ENCODE measurements at places on chromosomes 7 and 10.

DNA sequence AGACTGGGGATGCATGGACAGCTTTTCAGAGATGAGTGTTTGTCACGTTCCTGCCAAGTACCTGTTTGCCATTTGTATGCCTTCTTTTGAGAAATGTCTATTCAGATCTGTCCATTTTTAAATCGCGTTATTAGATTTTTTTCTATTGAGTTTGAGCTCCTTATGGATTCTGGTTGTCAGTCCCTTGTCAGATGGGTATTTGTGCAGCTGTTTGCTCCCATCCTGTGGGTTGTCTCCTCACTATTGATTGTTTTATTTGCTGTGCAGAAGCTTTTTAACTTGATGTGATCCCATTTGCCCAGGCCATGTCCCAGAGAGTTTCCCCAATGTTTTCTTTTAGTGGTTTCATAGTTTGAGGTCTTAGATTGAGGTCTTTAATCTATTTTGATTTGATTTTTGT is 5.5 kb upstream of the PRKAR1B start:
- no peak for DNase-seq

DNA sequence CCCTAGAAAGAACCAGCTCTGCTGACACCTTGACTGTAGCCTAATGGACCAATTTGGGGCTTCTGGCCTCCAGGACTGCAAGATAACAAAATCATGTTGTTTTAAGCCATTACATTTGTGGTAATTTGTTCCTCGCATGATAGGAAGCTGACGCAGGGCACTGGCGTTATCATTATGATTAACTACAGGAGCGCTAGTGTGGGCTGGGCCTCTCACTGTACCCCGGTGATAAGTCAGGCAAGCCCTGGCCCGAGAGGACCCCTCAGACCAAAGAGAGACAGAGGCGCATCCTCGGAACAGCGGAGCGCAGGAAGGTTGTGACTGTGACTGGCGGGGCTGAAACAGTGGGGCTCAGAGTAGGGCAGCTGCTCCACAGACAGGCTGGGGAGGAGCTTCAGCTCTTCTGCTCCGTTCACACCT is 150.3 kb upstream of the CHST15 start:
- no peak for DNase-seq

GRCh38 chr7:110544194-110544593 is 546.7 kb upstream of the LRRN3 start:
- no peak for DNase-seq

DNA sequence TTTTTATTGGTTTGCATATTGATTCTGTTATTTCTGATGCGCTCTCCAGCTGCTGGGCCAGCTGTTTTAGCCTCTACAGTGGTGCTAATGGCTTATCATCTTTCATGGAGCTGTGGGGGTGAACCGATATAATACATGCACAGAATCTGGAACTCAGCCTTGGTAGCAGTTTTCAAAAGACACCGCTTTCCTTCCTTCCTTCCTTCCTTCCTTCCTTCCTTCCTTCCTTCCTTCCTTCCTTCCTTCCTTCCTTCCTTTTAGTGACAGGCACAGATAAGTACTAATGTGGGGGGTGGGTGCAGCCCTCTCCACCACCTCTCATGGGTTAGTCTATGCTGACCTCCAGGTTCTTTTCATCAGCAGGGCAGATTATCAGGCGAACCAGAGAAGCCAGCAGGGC is 31.9 kb upstream of the C10orf53 start:
- DNase-seq = no peak

DNA sequence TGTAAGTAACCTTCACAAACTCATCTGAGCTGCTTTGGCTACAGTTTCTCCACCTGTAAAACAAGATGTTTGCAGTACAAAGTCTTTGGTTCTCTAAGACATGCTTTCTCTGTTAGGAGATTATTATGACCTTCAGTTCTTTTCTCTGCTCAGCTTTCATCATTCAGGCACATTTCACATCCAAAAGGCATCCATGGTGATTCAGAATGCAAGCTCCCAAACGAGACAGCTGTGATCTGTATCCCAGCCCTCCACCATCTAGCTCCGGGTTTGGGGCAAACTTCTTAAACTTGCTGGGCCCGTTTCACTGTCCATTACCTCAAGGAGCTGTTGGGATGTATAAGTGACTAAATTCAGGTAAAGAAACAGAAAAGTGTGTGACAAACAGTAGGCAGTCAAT is 95.8 kb upstream of the COL1A2 start:
- DNase-seq = no peak

DNA sequence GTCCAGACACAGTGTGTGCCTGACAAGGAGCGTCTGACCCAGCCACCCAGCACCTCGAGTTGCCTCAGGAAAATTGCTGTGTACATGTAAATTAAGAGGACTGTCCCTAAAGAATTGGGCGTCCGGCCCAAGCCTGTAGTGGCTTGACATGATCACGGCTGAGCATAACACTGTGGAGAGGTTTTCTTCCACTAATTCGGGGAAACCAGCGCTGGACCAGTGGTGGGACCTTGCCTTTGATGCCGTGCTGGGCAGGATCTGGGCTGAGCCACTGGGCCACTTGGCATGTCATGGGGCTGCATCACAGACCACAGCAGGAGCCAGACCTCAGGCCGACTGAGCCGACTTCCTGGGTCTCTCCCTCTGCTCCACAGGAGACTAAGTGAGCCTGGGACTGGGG is 282.5 kb downstream of the GLRX3 start:
- no peak for DNase-seq

DNA sequence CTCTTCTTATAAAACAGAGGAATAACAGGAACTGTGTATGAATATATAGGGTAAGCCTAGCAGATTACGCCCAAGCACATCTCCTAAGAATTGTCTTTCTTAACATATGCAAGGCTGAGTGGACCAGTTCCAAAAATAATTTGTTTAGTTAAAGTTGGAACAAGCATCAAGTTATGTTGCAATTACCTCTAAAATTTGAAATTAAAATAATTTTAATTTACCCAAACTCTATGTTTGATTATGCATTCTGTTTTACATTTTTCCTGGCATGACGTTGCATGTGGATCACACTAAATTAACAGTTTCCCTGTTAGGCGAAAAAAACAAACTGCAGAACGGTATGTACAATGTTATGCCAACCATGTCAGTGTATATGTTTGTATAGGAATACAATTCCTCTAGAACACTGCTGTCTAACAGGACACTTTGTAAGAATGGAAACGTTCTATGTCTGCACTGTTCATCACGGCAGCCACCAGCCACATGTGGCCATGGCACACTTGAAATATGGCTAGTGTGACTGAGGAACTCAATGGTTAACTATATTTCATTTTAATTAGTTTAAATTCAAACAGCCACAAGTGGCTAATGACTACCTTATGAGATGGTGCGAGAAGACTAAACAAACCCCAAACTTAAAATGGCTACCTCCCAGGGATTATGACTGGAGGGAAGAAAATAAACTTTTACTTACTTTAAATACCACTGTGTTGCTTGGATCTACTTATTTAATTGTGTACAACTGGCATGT is 281.1 kb upstream of the KLF14 start:
- no peak for DNase-seq

DNA sequence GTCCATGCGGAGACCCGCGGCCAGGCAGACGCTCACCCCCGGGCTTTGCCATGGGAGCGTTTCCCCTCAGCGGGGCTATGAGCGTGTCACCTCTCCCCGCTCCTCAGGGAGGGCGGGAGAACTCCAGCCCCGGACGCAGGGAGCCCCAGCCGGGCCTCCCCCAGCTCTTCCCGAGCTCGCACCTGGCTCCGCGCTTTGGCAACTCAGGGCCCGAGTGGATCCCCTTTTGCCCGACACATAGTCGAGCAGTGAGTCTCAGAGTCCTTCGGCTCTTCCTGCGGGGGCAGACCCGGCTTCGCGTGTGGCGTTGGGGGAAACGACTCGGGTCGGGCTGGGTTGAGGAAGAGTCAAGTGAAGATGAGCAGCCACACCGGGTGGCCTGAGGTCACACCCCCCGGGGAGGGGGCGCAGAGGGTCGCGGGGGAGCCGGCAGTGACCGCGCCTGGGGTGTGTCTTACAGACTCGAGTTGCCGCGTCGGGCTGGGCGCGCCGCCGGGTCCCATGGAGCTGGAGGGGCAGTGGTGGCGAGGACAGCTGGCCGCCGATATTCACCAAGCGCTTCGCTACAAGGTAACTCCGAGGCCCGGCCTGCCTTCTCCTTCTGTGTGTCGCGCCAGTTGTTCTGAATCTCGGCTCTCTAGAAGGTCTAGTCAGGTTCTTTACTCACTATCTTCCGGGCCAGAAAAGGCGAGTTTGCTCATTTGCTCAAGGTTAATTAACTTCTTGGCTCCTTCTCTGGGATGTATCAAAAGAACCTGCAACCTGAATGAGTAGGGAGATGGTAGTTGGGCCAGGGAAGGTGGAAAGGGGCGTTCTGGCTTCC is 721 bp downstream of the CCNJ start:
- no peak for DNase-seq

DNA sequence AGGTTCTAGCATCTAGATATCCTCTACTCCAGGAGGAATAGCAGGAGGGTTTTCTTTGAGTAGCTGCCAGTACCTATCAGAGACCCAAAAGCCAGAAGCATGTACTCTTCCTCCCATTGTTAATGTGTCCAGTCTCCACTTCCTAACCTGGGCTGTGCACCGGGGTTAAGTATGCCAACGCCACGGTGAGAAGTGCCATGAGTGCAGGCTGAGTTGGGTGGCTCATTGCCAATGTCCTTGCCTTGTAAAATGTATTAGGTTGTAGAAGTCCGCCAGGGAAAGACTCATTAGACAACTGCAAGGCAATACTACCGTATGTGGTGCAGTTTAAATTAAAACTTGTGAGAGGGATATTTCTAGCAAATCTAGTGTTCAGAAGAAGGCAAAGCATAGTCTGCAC is 55.0 kb upstream of the PRR15 start:
- DNase-seq = no peak

- no peak for DNase-seq
Measured at GRCh38 chr10:3261921-3262320, 89.3 kb upstream of the PITRM1 start.

DNA sequence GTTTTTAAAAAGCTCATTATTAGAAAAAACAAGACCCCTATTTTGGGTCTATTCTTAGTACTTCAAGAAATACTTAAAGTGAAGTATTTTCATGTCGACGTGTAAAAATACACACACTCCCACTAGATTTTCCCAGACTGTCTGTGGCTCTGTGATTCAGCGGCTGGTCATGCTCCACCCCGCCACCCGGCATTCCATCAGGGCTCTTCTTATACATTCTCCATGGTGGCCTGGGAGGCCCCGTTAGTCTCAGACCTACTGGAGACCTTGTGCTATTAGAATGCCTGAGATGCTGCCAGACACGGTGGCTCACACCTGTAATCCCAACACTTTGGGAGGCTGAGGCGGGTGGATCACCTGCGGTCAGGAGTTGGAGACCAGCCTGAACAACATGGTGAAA is 13.1 kb downstream of the TECPR1 start:
- no peak for DNase-seq

- no peak for DNase-seq
Measured at GRCh38 chr10:13942035-13942434, 355.3 kb downstream of the PRPF18 start.

DNA sequence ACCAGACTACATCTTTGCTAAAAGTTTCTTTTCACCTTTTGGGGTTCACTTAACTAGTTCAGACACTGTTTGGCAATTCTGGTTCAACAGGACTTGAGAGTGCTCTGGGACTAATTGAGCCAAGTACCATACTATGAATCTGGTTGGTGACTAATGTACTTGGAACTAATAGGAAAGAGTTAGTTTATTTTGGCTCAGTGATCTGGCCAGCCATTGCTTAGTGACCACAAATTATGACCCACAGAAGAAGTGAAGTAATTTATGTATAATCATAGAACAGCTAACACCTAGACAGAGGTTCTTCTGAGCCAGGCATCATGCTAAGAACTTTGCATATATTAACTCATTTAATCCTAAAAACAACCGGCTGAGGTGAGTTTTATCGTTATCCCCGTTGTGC is 126.5 kb upstream of the JCAD start:
- peak; percentile 73 for DNase-seq

GRCh38 chr10:132942101-132943057 is at the start of gene CFAP46:
TSS of gene CFAP46 (minus strand) at chr10:132942570. CDS start at chr10:132942484, 86 bp downstream.
- DNase-seq = no peak

GRCh38 chr7:132569884-132570614 is 6.2 kb downstream of the PLXNA4 start:
- DNase-seq = no peak

DNA sequence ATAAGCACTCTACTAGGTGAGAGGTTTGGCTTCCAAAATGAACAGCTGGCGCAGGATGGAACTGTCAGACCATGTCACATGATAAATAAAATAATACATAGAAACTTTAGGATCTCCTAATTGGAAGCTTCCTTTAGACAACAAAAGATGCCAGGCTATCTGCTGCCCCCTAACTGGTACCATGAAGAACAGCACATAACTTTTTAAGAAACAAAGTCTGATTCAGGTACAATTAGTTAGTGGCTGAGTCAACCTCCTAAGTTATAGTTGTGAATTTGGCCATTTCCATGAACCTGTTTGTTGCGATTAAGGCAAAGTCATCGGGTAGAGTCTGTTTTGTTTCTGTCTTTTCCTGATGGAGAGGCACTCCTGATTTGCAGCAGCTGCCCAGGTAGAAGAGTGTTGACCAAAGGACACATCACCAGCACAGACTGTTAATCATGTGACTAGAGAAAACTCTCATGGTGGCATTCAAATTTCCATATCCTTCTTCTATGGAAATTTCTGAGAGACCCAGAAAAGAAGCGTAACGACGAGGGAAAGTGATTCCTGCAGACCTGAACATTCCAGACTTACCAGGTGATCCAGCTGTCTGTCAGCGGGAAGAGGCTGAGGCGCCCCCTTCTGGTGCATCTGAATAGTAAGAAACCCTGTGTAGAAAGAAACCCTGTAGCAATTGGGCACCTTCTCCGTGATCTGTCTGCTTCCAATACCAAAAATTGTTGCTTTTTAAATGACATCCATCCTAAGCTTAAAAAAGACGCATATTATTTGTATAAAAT is 8.6 kb upstream of the INHBA start:
- no peak for DNase-seq

GRCh38 chr10:19651549-19651948 is 164.7 kb upstream of the PLXDC2 start:
- peak; percentile 34 for DNase-seq

DNA sequence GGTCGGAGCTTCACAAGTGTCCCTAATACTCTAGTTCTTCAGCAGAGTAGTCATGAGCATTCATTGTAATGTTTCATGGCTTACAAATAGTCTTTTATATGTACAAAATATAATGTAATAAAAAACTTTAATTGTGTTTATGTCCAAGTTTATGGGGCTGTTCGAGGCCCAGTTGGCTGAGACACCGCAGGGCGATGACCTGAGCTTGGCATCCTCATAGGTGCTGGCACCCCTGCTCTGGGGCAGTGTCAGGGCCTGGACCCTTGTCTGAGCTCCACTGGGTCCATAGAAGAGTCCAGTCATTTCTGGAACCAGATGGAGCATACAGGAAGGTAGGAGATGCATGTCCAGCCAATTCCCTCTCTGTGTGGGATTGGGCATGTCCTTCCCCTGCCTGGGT is 12.9 kb upstream of the ZMIZ1 start:
- DNase-seq = no peak

GRCh38 chr7:66630531-66630930 is 1.9 kb downstream of the KCTD7 start:
- no peak for DNase-seq

DNA sequence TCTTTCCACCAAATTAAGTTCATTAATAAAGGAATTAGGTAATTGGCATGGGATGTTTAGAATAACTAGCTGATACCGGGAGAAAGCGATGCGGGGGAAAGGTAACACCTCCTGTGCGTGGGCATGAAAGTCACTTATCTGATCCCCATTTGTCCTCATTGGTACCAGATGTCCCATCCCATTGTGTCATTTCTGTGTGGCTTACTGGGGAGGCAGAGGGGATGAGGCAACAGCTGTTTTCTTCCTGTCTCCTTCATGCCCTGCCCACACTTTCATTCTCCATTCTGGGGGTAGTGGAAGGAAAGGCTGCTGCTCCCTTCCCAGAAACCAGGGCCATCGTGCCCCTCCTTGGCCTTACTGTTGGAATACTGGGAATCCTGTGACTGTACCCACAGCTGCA is 27.1 kb downstream of the EEPD1 start:
- no peak for DNase-seq
